ENCODE measurements at places on chromosomes 3 and 15.

- DNase-seq, result no peak
- H3K27ac ChIP-seq, result no peak overlapping the region
- no peaks in the 10 kb centered on the region for H3K36me3 ChIP-seq
- H3K27me3 ChIP-seq, result no peaks in the 10 kb centered on the region
Measured at GRCh38 chr3:181629711-181630110, 82.0 kb upstream of the SOX2 start.

DNA sequence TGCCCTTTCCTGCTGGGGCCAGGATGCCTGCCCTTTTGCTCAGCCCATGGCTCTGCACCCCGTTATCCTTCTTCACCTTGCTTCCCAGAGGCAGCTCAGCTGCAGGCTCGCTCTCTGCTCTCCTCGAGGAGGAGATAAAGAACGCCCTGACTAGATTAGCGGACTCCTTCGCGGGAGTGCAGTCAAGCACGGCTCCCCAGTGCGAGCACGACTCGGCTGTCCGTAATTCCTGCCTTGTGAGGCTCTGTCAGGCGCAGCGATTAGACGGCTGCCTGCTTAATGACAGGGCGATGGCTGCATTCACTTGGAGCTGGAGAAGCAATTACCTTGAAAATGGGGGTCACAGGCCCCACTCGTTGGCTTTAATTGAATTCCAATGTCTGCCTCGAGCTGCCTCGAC, 25.9 kb downstream of the TLE3 start:
- peaks cover 22% of the 10 kb centered on the region for H3K36me3 ChIP-seq
- no peak overlapping the region for H3K27ac ChIP-seq
- DNase-seq, result no peak
- no peak overlapping the region for H3K4me3 ChIP-seq
- H3K4me1 ChIP-seq, result no peaks in the 10 kb centered on the region
- H3K27me3 ChIP-seq, result no peaks in the 10 kb centered on the region

DNA sequence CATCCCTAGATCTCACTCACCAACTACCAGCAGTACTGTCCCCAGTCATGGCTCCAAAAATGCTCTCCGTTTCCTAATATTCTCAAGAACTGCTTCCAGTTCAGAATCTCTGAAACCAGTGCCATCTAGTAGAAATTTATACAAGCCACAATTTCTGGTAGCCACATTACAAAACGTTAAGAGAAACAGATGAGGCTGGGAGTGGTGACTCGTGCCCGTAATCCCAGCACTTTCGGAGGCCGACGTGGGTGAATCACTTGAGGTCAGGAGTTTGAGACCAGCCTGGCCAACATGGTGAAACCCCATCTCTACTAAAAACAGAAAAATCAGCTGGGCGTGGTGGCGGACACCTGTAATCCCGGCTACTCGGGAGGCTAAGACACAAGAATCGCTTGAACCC, 78.4 kb upstream of the RAD18 start:
- H3K27ac ChIP-seq, result no peak overlapping the region
- H3K4me3 ChIP-seq, result no peak overlapping the region
- H3K36me3 ChIP-seq, result no peaks in the 10 kb centered on the region
- no peaks in the 10 kb centered on the region for H3K4me1 ChIP-seq
- H3K27me3 ChIP-seq, result no peaks in the 10 kb centered on the region

DNA sequence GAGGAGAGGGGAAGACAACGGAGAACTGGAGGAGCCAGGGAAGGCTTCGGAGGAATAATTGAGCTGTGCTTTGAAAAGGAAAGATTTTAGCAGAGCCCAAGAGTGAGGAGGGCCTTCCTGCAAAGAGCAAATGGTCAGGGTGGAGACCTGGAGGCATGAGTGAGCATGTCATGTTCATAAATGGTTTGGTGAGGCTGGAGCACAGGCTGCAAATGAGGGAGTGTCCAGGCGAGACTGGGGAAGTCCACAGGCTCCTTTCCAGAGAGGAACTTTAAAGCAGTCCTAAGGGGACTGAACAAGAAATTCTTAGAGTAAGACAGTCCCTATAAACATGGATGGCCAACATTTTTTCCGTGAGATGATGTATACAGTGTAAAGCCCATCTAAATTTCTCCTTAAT, 108.8 kb downstream of the THSD4 start:
- no peak for DNase-seq
- no peak overlapping the region for H3K27ac ChIP-seq
- peaks cover 3% of the 10 kb centered on the region for H3K27me3 ChIP-seq
- H3K36me3 ChIP-seq, result no peaks in the 10 kb centered on the region

- H3K27ac ChIP-seq, result no peak overlapping the region
- no peaks in the 10 kb centered on the region for H3K4me1 ChIP-seq
- peaks cover 40% of the 10 kb centered on the region for H3K36me3 ChIP-seq
- no peak overlapping the region for H3K4me3 ChIP-seq
- no peak for DNase-seq
- no peaks in the 10 kb centered on the region for H3K27me3 ChIP-seq
Measured at GRCh38 chr15:32643907-32644445, 2.5 kb downstream of the SCG5 start.

DNA sequence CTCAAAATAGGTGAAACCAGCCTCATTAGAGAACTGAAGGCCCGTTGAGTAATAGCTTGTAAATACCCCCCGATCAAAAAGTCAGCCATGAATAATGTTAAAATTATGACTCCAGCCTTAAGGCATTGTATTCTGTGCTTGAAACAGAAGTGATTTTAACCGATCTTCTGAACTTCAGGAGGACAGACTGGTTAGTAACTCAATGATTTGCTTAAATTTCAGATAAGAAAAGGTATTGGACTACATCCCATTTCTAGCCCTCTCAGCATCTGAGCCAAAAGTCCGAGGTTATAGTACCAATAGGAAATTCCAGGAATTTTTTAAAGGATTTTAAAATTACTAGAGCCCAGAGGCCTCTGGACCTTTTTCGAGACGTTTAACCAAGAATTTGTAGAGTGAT, 67.7 kb upstream of the FGF12 start:
- H3K4me3 ChIP-seq, result no peak overlapping the region
- no peaks in the 10 kb centered on the region for H3K4me1 ChIP-seq
- H3K36me3 ChIP-seq, result no peaks in the 10 kb centered on the region
- no peaks in the 10 kb centered on the region for H3K27me3 ChIP-seq
- H3K27ac ChIP-seq, result no peak overlapping the region
- no peak for DNase-seq

GRCh38 chr3:32413845-32414521, 22.3 kb downstream of the CMTM7 start:
- H3K27me3 ChIP-seq, result no peaks in the 10 kb centered on the region
- H3K36me3 ChIP-seq, result peaks cover 13% of the 10 kb centered on the region
- peaks cover 59% of the 10 kb centered on the region for H3K4me1 ChIP-seq
- DNase-seq, result no peak
- H3K4me3 ChIP-seq, result peak overlapping the region; percentile 41

- peaks cover 89% of the 10 kb centered on the region for H3K27me3 ChIP-seq
- peaks cover 11% of the 10 kb centered on the region for H3K4me1 ChIP-seq
- H3K27ac ChIP-seq, result no peak overlapping the region
- H3K4me3 ChIP-seq, result no peak overlapping the region
- no peak for DNase-seq
- peaks cover 7% of the 10 kb centered on the region for H3K36me3 ChIP-seq
Measured at GRCh38 chr3:147415874-147416273, 6.7 kb downstream of the ZIC1 start.

- H3K4me3 ChIP-seq, result no peak overlapping the region
- H3K4me1 ChIP-seq, result no peaks in the 10 kb centered on the region
- H3K27ac ChIP-seq, result no peak overlapping the region
- H3K36me3 ChIP-seq, result no peaks in the 10 kb centered on the region
- H3K27me3 ChIP-seq, result peaks cover 7% of the 10 kb centered on the region
Measured at GRCh38 chr15:95910643-95911212, 419.8 kb upstream of the NR2F2 start.

DNA sequence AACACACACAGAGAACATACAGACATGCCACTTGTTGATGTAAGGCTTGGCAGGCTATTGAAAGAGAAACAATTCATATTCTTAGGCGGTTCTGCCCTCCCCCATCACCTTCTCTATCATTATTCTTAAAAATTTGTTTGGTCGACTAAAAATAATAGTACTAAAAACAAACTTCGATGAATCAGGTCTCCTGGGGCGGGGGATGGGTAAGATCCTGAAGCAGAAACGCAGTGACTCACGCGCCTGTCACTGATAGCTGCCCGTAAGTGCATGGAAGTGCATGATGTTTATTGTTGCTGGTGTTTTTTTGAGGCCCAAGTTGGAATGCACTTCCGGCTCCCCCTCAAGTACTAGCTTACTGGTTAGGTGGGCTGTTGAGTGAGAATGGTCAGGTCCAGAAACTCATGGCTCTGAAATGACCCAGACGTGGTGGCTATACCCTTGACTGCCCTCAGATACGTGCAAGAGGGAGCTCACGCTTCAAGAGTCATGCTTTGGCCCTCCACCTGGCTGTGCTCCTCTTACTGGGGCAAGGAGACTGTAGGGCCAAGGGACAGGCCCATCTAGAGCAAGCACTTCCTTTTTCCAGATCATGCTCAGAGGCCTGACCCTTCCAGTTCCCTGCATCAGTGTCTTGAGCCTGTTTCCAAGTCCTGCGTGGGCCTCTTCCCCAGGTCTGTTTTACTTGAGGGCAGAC, 10.9 kb downstream of the SMAD3 start:
- H3K27me3 ChIP-seq, result no peaks in the 10 kb centered on the region
- H3K4me1 ChIP-seq, result peaks cover 86% of the 10 kb centered on the region
- peaks cover 69% of the 10 kb centered on the region for H3K36me3 ChIP-seq
- no peak overlapping the region for H3K4me3 ChIP-seq
- DNase-seq, result no peak

- DNase-seq, result no peak
- no peaks in the 10 kb centered on the region for H3K4me1 ChIP-seq
- H3K27me3 ChIP-seq, result peaks cover 72% of the 10 kb centered on the region
Measured at GRCh38 chr15:83100097-83100646, 7.3 kb upstream of the TM6SF1 start.

DNA sequence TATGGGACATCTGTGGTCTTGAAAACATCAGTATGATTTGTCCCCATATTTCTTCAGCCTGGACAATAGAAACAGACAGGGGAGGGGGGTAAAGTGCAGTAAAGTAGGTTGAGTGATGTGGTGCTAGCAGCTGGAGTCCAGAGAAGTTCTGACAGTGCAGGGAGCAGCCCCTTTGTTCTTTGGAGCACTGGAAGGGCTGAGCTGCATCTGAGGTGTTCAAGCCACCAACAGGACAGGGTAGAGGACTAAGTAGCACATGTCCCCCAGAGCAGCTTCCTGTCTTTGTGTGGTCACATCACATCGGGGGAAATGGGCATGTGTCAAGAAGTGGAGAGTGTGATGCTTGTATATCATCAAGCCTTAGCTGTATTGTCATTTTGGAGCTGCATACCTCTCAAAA, 12.1 kb downstream of the MRPS22 start:
- peaks cover 25% of the 10 kb centered on the region for H3K4me1 ChIP-seq
- no peak overlapping the region for H3K27ac ChIP-seq
- H3K4me3 ChIP-seq, result no peak overlapping the region

DNA sequence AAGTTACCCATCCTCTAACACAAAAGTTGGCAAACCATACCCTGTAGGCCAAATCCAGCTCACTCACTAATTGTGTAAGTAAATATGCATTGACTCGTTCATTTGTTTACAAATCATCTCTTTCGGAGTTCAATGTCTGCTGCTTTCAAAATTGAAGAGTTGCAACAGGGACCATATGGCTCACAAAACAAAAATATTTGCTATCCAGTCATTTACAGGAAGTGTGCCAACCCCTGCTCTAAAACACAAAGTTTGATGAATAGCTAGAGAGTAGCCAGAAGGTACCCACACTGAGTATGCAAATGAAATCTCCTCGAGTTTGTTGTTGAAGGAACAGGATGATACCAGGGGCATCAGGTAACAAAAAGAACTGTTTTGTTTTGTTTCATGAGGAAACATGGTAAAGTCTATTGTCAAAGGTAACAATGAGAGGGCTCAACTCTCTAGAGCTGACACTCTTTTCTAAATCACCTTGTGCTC, 236.2 kb upstream of the THBS1 start:
- peaks cover 30% of the 10 kb centered on the region for H3K27me3 ChIP-seq
- no peak overlapping the region for H3K27ac ChIP-seq
- H3K4me1 ChIP-seq, result no peaks in the 10 kb centered on the region
- H3K36me3 ChIP-seq, result no peaks in the 10 kb centered on the region
- H3K4me3 ChIP-seq, result no peak overlapping the region
- no peak for DNase-seq

- no peak for DNase-seq
- no peak overlapping the region for H3K27ac ChIP-seq
- no peaks in the 10 kb centered on the region for H3K4me1 ChIP-seq
- H3K4me3 ChIP-seq, result no peak overlapping the region
Measured at GRCh38 chr15:77722759-77723460, 90.2 kb upstream of the LINGO1 start.

- peaks cover 10% of the 10 kb centered on the region for H3K36me3 ChIP-seq
- H3K4me1 ChIP-seq, result peaks cover 36% of the 10 kb centered on the region
- H3K27ac ChIP-seq, result peak overlapping the region; percentile 73
- H3K27me3 ChIP-seq, result no peaks in the 10 kb centered on the region
- no peak overlapping the region for H3K4me3 ChIP-seq
- DNase-seq, result no peak
Measured at GRCh38 chr3:27596334-27596841, 112.2 kb upstream of the SLC4A7 start.

DNA sequence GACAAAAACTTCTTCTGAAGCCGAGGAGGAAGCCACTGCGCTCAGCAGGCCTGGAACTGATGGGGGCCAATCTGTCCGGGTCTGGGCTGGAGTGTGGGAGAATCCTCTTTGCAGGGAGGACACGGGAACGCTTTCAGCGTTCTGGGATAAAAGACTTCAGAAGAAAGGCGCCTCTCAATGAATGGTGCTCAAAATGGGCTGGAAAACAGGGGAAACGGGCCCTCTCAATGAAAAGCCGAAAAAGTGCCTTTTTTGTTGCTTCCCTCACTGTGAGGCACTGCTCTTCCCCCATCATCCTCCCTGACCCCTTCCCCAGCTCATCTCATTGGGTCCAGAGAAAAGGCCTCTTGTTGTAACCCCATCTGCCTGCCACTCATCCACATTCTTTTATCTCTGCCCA, 119.5 kb upstream of the LRIG1 start:
- no peaks in the 10 kb centered on the region for H3K36me3 ChIP-seq
- no peak overlapping the region for H3K4me3 ChIP-seq
- no peak for DNase-seq
- no peaks in the 10 kb centered on the region for H3K4me1 ChIP-seq
- no peak overlapping the region for H3K27ac ChIP-seq
- no peaks in the 10 kb centered on the region for H3K27me3 ChIP-seq

DNA sequence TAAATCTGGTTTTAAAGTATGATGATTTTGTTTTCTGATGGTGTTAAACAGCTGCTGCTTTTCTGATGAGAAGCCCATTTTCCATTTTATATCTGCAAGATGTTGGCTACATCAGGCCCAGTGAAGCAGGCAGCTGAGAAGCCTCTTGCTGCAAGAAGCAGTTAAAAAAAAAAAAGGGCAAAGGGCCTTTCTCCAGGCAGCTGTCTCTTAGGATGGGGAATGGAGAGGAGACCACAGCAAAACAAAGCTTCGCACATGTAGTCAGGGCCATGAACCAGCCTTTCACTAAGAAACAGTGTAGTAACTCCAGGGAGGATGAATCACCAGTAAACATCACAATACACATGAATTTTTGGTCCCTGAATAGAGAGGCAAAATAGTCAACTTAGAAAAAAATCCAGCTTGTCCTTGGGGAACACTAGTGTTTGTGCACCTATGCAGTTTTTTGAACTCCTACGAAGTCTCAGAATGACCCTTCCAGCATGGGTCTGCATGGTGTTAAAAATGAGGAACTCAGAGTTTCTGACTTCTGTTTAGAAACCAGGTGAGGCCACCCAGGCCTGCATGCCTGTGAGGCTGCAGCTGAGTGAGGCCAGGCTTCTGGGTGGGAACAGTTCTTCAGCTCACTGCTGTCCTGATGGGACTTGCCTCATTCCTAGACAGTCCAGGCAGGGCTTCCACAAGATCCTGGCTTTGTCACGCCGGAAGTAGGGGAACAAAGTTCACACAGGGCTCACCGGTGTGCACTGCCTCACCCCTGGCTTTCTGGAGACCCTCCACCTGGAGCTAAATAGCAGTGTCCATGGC, 518.7 kb downstream of the MCTP2 start:
- no peaks in the 10 kb centered on the region for H3K36me3 ChIP-seq
- H3K4me1 ChIP-seq, result no peaks in the 10 kb centered on the region
- no peak for DNase-seq
- H3K27ac ChIP-seq, result no peak overlapping the region

Data from activated CD8-positive, alpha-beta memory T cell treated with anti-CD3 and anti-CD28 coated beads, Interleukin-2, amount 10 ng/mL, durations not matched to agents 7 days and 5 days (primary cell).